ENCODE measurements at places on chromosomes 2 and 18. TPM values are rescaled to one million over a fixed set of nuclear protein-coding genes. Genes with fewer than 3 reads are reported as not detected.

The NIFK gene
- 39.4 TPM for polyA plus RNA-seq

DNA sequence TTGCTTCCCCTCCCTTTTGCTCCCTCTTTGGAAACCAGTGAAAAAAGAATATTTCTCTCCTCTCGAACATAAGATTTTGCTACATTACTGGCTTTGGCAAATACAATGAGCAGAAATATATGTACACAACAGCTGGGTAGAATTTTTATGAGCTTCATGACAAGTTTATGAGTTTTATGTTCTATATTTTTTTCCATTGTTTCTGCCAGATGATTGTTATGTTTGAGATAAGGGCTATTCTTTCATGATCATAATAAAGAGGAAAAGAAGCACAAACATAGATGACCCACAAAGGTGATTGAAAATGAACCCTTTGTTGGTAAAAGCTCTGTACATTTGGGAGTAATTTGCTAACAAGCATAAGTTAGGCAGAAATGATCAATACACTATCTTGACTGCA lies 14.8 kb upstream of the TFPI start:
- no peaks in the 10 kb centered on the region for H3K36me3 ChIP-seq
- H3K4me1 ChIP-seq, result no peaks in the 10 kb centered on the region
- no peaks in the 10 kb centered on the region for H3K27me3 ChIP-seq
- H3K27ac ChIP-seq, result no peak overlapping the region

DNA sequence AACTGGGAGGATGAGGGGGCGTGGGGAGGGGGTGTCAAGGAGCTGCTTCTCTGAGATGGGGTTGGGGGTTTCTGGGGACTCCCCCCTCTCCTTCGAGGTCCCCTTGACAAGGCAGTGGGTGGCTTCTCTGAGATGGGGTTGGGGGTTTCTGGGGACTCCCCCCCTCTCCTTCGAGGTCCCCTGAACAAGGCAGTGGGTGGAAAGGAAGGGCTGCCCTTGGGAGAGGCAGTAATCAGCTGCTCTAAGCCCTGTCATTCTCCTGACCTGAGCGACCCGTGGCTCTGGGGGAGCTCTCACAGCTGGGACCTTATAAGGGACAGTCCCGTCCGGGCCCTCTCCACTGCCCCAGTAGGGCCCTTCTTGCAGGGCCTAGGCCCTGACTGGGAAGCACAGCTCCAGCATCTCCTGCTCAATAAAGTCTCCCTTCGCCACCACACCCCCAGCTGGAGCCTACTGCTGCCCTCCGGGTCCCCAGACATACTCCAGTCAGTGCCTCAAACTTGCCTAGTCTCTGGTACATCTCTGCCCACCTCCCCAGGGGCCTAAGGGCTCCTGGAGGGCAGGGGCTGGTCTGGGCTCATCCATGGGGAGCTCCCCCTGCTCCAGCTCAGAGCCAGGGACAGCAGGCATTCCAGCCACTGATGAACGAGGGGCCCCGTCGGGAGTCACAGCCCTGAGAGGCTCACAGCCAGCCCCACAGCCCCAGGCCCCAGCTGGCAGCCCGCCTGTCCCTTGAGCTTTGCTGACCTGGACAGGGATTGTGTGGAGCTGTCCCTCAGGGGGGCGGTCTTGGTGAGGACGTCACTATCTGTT lies 2.8 kb downstream of the GAREM2 start:
- no peak for DNase-seq
- peaks cover 18% of the 10 kb centered on the region for H3K27me3 ChIP-seq
- no peak overlapping the region for H3K4me3 ChIP-seq
- no peak overlapping the region for H3K27ac ChIP-seq

The NLRC4 gene
- polyA plus RNA-seq, result not detected

GRCh38 chr2:128978212-128978611 lies 659.5 kb upstream of the HS6ST1 start:
- DNase-seq, result no peak
- H3K27me3 ChIP-seq, result no peaks in the 10 kb centered on the region
- H3K4me1 ChIP-seq, result peaks cover 10% of the 10 kb centered on the region
- no peaks in the 10 kb centered on the region for H3K36me3 ChIP-seq

The PLB1 gene
- polyA plus RNA-seq, result 5.2 TPM

DNA sequence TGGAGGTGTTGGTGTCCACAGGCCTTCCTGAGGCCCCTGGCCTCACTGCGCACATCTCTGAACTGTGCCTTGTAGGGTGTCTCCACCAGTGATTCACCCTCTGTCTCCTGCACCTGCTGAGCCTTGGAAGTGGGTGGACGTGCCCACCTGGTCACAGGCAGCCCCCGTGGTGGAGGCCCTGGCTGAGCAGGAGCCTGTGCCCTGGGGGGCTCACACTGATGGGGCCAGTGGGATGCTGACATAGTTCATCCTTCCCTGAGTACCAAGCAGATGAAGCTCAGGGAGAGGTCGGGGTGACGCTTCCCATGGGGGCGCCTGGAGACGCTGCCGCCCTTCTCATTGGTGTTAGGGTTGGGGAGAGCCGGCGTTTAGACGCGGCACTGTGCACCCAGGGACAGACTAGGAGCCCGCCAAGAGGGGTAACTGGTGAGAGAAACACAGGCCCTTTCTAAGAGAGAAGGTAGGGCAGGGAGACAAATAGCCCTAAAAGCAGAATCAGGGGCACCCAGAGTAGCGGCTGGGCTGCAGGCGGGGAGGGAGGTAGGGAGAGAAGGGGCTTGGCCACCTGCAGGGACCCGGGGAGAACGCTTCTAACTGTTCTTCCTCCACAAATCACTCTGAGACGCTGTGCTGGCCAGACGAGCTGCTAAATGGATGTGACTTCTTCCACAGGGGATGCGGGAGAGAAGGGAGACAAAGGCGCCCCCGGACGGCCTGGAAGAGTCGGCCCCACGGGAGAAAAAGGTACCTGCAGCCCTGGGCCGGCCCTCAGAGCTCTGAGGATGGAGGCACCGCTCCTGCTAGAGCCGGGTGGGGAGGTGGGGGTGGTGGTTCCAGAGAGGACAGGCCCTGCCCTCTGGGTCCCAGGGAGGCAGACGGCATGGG lies 18.0 kb downstream of the COLEC11 start:
- H3K4me1 ChIP-seq, result no peaks in the 10 kb centered on the region
- H3K27me3 ChIP-seq, result peaks cover 3% of the 10 kb centered on the region
- no peaks in the 10 kb centered on the region for H3K36me3 ChIP-seq
- no peak for DNase-seq
- H3K4me3 ChIP-seq, result no peak overlapping the region

DNA sequence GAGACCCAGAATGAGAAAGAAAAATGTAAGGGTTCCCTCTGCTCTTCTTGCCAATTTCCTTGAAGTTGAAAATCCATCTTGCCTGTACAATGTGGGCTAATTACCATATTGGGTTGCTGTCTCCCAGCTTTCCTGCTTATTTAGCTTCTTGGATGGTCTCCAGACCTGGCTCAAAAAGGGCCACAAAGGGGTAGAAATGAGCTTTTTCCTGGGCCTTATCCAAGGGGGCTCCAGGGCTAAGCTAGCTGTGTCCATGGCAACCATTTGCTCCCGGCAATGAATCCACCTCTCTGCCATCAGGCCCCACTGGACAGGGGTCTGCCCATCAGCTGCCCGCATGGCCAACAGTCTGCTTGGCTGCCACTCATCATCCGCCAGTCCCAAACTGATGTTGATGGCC lies 85.0 kb downstream of the BOD1L2 start:
- no peaks in the 10 kb centered on the region for H3K4me1 ChIP-seq
- H3K36me3 ChIP-seq, result no peaks in the 10 kb centered on the region
- no peak overlapping the region for H3K27ac ChIP-seq

GRCh38 chr2:167135706-167136105 lies 247.4 kb downstream of the XIRP2 start:
- H3K36me3 ChIP-seq, result no peaks in the 10 kb centered on the region
- H3K27me3 ChIP-seq, result no peaks in the 10 kb centered on the region
- no peak overlapping the region for H3K27ac ChIP-seq
- DNase-seq, result no peak

The IL36B gene
- 0.14 TPM for polyA plus RNA-seq

Measured in keratinocyte (primary cell).